Esophagus squamous epithelium (tissue), 5 donors: ENCODE measurements at places on chromosomes 12 and 14.

GRCh38 chr12:7060353-7060954 lies at the start of gene C1S:
TSS of gene C1S (plus strand) at chr12:7060718. CDS start at chr12:7061913, 1,195 bp downstream.
- DNase-seq, result no peak

GRCh38 chr12:3720772-3721171 lies 32.1 kb downstream of the CRACR2A start:
- DNase-seq, result no peak

DNA sequence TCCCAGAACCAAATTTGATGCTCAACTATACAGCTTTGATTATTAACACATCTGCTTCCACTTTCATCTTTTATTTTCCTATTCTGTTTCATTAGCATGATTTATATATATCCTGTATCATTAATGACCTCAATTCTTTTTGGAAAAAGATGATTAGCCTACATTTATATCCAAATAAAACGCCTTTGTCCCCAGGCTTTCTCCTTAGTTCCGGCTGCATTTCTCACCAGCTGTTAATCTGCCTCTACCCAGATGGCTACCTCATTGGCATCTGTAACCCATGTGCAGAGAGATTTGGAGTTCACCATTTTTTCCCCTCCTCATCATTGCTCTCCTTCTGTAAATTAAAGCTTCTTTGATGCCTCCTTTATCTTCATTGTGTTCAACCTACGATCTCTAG lies 336.8 kb upstream of the RGS6 start:
- no peak for DNase-seq

- no peak for DNase-seq
These were observed 5.1 kb downstream of the ANKRD9 start for GRCh38 chr14:102504328-102504999.
